ENCODE measurements at places on chromosomes 11 and 22. TPM values are rescaled to one million over a fixed set of nuclear protein-coding genes. Genes with fewer than 3 reads are reported as not detected.

DNA sequence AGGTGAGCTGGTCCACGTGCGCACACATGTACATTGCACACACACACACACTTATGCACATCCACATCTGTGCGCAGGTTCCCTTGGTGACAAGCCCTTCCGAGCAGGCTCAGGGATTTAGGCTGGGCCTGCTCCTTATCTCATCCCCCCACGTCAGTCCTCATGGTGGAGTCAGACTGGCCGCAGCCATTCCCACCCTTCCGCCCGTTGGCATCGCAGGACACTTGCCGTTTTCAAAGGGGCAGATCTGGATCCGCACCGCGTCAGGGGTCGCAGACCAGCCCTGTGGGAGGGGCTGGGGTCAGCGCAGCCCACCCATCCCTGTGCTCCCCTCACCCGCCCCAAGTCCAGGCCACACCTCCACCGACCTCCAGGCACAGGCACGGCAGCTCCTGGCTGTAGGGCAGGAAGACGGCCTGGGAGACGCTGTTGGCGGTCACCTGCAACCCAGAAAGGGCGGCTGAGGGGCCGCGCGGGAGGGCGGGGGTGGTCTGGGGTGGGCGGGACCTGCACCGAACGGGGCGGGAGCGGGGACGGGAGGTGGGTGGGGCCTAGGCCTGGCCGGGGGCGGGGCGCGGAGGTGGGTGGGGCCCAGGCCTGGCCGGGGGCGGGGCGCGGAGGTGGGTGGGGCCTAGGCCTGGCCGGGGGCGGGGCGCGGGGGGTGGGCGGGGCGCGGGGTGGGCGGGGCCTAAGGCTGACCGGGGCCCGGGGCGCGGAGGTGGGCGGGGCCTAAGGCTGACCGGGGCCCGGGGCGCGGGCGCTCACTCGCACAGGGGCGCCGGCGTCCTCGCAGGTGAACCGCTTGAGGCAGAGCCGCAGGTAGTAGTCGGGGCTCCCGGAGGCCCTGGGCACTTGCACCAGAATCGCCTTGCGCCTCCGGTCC lies 13.3 kb downstream of the IL17REL start:
- peak overlapping the region; percentile 41 for H3K4me3 ChIP-seq
- H3K36me3 ChIP-seq = no peaks in the 10 kb centered on the region
- peaks cover 30% of the 10 kb centered on the region for H3K27me3 ChIP-seq

DNA sequence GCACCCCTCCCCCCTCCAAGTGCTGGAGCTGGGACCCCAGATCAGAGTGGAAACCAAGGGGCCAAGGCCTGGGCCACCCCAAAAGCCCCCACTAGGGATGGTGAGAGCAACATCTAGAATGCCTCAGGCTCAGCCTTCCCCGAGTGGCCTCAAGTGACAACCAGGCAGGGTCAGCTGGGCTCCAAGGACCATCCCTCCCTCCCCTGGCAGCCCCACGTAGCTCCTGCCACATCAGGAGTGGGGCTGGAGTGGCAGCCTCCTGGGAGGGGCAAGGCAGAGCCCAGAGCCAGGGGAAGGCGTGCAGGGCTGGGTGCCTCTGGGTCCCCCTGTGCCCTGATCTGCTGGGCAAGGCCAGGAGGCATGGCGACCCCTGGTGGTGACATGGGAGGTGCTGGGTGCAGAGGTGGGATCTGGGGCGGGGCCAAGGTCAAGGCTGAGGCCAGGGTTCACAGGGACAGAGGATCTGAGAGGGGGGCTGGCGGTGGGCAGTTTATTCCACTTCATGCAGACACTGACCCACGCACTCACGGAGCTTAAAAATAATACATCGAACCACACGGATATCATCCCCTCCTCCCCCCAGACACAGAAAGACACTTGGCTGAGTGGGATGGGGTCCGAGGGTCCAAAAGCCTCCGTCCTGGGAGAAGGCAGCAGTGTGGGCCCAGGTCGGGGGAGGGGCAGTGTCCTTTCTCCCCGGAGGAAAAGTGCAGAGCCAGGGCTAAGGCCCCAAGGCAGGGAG lies 15.8 kb upstream of the EHD1 start:
- DNase-seq = peak; percentile 86
- H3K4me1 ChIP-seq = peaks cover 30% of the 10 kb centered on the region
- H3K36me3 ChIP-seq = no peaks in the 10 kb centered on the region
- H3K4me3 ChIP-seq = no peak overlapping the region
- no peaks in the 10 kb centered on the region for H3K27me3 ChIP-seq

DNA sequence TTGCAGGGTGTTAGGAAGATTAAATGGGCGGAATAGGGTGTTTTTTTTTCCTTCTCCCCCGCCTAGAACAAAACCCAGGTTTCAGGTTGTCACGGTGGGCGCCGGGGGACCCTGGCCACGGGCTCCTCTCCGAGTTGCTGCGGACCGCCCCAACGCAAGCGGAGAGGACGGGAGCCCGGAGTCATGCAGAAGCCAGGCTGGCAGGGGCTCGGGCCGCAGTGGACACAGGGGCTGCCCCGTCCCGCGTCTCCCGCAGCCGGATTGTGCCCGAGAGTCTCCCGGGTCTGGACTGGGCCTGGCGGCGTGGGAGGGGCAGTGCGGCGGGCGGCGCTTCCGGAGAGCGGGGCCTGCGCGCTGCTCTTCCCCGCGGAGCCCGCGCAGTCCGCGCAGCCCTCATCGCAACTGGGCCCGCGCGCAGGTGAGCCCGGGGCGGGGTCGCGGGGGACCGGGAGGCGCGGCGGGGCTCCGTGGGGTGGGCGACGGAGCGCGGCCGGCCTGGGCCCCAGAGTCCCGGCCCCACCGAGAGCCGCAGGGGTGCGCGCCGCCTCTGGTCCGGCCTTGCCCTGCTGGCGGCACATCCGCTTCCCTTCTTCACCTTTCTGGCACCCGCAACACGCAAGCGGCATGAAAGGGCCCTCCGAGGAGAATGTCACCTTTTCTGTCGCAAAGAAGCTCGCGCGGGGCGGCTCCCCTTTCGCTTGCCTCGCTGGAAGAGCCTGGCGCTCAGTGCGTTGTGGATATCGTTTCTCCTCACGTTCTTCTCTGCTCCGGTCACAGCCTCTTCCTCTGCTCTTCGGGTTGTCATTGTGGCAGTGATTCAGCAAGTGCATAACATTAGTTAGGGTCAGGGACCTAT lies at the start of gene TIRAP:
Gene TIRAP, plus strand, starts transcription at position 358 of the 856 bp plus-strand sequence. CDS start 7,802 bp downstream, outside the sequence.
- DNase-seq = peak; percentile 37
- peak within 1 kb of the TSS; percentile 96 for H3K27ac ChIP-seq
- H3K4me1 ChIP-seq = peaks cover 29% of the 10 kb centered on the region
- H3K27me3 ChIP-seq = no peaks in the 10 kb centered on the region
- peaks cover 4% of the 10 kb centered on the region for H3K36me3 ChIP-seq

- H3K4me1 ChIP-seq = peaks cover 5% of the 10 kb centered on the region
- no peak for DNase-seq
- no peaks in the 10 kb centered on the region for H3K36me3 ChIP-seq
- H3K27me3 ChIP-seq = no peaks in the 10 kb centered on the region
Measured at GRCh38 chr22:17982572-17983141, 41.7 kb downstream of the MICAL3 start.

DNA sequence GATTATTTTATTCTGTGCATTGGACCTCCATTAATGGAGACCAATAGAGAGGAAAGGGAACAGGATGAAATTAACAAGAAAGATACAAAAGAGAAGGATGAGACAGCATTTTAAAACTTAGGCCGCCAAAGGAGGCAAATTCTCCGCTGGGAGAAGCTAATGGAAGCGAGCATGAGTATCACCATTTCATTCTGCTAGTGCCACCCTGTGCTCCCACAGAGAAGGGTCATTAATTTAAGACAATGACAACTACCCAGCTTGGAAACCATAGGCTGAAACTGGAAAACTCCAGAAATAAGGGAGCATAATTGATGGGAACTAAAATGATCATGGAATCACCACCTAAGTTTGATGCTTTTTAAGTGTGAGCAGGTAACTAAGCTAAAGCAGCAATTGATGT lies 69.2 kb downstream of the SLC36A4 start:
- no peak overlapping the region for H3K27ac ChIP-seq
- H3K27me3 ChIP-seq = no peaks in the 10 kb centered on the region
- no peak overlapping the region for H3K4me3 ChIP-seq
- no peaks in the 10 kb centered on the region for H3K36me3 ChIP-seq
- no peak for DNase-seq
- peaks cover 4% of the 10 kb centered on the region for H3K4me1 ChIP-seq

Gene MMP13
- total RNA-seq = not detected

DNA sequence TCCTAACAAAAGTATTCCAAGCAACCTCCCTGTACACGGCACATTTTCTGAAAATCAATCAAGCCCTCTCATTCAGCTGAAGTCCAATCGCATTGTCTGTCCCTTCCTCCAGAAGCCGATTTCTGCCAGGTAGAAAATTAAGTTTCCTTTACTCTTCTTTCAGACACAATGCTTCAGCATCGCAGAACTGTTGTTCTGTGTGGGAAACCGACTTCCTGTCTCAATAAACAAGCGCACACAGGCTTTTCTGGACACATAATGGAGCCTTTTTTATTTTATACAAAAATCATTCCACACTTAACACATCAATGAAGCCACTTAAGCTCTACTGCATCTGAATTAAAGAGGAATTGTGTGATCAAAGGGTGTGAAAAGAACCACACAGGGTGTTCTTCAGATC lies 75.6 kb downstream of the BLID start:
- H3K4me3 ChIP-seq = no peak overlapping the region
- H3K4me1 ChIP-seq = peaks cover 7% of the 10 kb centered on the region
- DNase-seq = no peak
- no peaks in the 10 kb centered on the region for H3K36me3 ChIP-seq
- peaks cover 6% of the 10 kb centered on the region for H3K27me3 ChIP-seq

DNA sequence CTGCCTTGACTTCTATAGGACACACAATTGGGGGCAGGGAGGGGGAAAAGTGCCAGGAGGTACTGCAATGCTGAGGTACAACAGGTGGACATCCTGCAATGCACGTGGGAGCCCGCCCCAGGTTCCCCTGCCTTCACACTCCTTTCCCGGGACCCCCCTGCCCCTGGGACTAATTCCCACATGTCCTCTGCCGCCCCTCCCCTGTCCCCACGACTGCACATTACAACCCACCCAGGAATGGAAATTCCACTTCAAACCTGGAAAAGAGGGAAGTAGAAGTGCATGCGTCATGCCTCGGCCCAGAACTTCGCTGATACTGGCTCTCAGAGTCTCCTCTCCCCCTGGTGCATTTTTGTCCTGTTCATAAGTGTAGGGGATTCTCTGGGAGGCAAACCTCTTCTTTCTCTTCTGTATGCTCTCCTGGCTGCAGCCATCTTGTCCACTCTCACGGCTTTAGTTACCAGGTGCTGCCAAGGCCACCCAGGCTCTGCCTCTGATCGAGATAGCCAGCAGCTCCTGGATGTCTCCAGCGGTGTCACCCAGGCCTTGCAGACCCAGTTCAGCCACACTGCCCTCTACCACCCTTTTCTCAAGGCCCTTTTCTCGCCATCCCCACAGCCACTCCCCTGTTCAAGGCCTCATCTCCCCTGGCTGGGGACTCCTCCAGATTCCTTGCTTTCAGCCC lies 43.7 kb downstream of the GDPD5 start:
- no peak for DNase-seq
- H3K4me1 ChIP-seq = peaks cover 1% of the 10 kb centered on the region
- H3K4me3 ChIP-seq = no peak overlapping the region
- H3K27ac ChIP-seq = no peak overlapping the region

GRCh38 chr11:128470081-128470480 lies 117.3 kb downstream of the ETS1 start:
- DNase-seq = no peak
- peaks cover 51% of the 10 kb centered on the region for H3K27me3 ChIP-seq
- H3K27ac ChIP-seq = no peak overlapping the region
- H3K4me1 ChIP-seq = peaks cover 13% of the 10 kb centered on the region
- no peak overlapping the region for H3K4me3 ChIP-seq

Data from progenitor cell of endocrine pancreas (in vitro differentiated cells).